ENCODE measurements at places on chromosomes 6 and 20.

DNA sequence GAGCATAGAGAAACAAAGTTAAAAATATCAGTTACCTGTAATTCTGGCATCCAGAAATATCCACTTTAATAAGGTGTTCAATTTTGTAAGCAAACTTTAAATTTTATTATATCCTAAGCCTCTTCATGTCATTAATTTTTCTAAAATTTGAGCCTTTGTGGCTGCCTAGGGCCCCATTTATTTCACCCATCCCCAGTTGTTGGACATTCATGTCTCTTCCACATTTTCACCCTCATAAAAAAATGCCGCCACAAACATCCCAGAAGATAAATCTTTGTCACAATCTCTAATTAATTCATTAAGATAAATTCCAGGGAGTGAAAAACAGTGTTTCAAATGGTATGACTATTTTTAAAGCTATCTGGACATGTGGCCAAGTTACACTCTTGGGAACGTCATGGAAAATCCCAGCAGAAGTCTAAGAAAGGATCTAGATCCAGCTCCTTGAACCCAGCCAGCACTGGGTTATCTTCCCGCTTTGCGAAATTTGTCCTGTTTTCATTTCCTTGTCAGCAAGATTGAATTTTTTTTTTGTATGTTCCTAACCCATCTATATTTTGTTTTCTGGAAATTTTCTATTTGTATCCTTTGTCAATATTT is 97.2 kb downstream of the TMEM242 start:
- DNase-seq, result no peak

GRCh38 chr20:54140927-54141566 is 32.7 kb downstream of the CYP24A1 start:
- peak; percentile 74 for DNase-seq

- DNase-seq, result no peak
Measured at GRCh38 chr6:836276-836853, 143.4 kb upstream of the EXOC2 start.

DNA sequence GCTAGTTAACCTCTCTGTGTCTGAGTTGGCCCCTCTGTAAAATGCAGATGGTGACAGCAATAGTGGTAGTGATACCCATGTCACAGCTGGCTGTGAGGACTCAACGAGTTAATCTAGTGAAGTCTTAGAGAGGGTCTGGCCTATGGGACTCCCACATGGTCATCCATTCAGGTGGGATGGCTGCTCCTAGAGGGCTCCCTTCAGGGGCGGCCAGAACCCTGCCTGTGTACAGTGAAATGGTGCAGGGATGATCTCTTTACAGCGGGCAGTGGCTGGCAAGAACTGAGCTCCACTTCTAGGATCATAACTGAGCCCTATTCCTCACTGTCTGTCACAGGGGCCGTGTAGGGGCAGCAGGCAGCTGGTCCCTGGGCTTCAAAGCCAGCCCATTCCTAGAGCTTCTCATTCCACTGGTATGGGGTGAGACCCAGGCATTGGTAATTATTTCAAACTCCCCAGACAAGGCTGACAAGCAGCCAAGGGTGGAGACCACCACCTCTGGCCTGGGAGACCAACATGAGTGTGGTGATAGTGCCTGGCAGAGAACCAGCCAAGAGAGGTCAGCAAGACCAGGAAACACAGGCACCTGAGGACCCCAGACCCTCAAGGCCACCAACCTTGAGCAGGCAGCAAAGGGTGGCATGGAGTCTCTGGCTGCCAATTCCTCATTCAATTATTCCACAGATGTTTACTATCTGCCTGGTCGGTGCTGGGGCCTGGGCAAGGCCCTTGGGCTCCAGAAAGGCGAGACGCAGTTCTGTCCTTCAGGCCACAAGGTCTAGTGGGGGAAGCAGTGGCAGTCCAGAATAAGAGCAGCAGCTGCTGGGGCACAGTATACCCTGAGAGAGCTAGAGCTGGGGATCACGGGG is 103.4 kb downstream of the MRPL14 start:
- DNase-seq, result no peak

- DNase-seq, result no peak
Measured at GRCh38 chr6:99350573-99350972, 1.1 kb upstream of the FAXC start.

- DNase-seq, result no peak
Measured at GRCh38 chr6:15969236-15969778, 159.6 kb upstream of the MYLIP start.

- DNase-seq, result no peak
Measured at GRCh38 chr6:342832-343179, 48.7 kb upstream of the IRF4 start.

- no peak for DNase-seq
Measured at GRCh38 chr20:17825960-17826843, 126.4 kb downstream of the BANF2 start.

DNA sequence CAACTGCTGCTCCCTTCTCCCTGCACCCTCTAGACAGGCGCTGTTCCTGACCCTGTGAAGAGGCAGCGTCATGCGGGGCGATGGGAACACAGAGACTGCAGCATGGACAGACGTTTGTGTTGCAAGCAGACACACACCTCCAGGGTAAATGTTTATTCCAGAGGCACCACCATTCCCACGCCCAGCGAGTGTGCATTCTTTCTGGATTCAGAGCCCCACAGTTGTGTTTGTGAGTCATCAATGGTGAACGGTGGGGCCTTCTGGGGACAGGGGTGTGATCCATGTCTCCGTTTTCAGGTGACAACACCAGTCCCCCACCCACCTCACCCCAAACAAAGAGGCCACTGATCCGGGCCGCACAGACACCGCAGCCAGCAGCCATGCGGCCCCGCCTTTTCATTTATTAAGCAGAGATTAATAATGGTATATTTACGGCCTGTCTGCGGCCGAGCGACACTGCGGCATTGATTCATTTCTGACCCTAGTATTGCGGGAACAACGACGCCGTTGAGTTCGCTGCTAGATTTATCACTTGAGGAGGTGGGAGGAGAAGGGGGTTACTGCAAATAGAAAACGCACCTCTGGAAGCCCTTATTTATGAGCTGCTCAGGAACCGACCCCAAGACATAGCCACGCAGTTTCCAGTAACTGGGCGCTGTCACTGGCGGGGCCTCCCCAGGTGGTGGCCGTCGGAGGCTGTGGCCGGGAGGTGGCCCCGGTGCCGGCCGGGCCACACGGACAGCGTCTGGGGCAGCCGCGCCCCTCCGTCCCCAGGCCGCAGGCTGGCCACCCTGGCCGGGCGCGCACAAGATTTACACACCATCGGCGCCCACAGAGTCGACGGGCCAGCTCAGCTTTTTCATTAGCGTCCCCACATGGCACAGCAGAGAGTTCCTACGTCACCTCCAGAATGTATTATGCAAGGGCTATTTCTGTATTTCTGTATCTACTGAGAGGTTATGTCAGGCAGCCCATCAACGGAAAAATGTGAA is 367.6 kb downstream of the THBS2 start:
- DNase-seq, result no peak

DNA sequence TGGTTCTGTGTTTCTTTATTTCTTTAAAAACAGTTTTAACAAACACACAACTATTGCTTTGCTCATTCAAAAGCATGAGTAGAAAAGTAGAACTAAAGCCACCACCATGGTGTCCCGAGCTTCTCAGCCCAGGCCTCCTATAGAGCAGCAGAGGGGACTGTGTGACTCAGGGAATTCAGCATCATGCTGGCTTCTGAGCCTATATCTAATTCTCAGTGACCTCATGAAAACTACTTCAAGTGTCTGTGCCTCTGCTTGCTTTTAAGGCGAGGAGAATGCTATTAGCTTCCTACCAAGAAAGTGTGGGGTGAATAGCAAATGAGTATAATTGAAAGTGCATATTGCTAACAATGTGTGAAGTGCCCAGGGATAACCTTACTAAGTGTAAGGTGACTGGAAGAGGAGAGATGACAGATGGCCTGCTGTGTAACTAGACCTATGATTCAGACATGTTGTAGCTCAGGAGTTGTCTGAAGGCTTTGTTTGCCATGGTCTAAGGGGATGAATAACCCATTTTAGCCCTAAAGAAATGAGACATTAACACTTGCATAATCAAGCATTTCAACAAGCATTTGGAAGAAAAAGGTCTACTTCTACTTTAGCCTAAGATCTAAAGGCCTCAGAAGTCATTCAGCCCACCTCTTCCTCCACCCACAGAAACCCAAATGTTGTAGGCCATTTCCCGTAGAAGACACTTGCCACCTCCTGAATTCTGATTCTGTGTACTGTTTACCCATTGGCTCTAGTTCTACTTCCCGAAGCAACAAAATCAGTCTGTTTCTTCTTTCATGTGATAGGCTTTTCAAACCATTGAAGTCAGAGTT is 121.5 kb upstream of the ARG1 start:
- DNase-seq, result no peak

DNA sequence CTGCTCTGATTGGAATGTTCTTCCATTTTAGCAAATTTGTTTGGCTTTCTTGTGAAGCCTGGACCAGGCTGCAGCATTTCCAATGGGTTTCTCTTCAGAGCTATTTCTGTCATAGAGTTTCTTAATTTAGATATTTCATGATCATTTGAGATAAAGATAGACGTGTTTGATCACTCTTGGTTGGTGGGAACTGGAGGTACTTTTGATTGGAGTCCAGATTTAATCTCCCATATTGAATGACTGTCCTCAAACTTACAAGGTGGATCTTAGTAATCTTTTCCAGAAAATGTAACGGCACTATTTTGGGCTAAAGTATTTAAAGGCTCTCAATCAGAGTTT is 29.2 kb downstream of the RNF144B start:
- DNase-seq, result no peak

- no peak for DNase-seq
Measured at GRCh38 chr6:139391709-139392108, 17.3 kb upstream of the CITED2 start.

DNA sequence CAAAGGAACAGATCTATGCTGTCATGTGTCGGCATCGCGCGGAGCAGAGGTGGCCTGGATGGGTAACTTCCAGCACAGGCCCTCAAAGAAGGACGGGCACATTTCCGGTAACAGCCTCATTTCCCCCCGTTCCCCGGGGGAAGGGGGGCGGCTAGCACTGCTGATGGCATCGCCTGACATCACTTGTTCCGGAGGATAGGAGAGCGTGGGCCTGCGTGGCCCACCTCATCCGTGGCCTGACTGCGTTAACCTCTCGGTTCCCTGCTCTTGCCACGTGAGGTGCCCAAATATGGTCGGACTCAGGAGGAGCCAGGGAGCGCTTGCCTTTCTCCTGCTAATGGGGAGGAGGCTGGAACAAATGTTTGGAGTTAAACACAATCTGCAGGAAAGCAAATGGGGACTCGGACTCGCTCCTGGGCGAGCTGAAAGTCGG is at the start of gene AKAP12:
TSS of gene AKAP12 (plus strand) at position 365 of the 433 bp plus-strand sequence. CDS start 596 bp downstream, outside the sequence.
- DNase-seq, result no peak

GRCh38 chr6:34239500-34239825 is 2.8 kb downstream of the HMGA1 start:
- no peak for DNase-seq

GRCh38 chr6:31692353-31692752 is 10.8 kb downstream of the ABHD16A start:
- no peak for DNase-seq

DNA sequence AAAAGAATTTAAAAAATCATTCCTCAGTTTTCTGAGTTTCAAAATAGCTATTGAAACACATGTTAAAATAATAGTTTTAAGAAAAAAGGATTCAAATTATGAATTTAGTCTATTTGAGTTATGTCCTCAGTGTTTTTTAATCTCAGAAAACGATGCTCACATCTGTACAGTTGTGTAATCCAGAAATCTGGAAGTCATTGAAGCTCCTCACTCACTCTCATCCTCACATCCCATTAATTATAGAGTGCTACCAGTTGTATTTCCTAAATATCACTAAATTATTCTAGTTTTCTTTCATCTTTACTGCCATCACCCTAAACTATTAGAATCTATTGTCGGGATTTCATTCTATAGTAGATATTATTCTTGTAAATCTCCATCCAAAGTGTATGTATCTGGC is 234.7 kb upstream of the RIMS1 start:
- DNase-seq, result no peak

DNA sequence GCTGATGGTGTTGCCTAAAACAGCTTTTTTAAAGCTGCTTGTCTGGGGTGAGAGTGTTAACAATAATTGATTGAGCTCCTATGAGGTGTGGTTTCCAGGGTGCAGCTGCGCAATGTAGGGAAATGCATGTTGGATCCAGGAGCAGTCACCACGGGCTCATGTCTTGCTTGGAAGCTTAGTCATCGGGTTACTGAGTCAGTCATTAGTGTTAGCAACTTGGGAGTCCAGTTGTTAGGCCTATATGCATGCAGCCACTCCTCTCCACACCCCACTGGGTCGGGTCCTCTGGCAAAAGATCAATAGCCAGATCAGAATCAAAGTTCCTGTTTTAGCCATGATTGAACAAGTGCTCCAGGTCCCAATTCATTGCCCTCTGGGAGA is 271.7 kb upstream of the CHD6 start:
- DNase-seq, result no peak

GRCh38 chr6:16200321-16200883 is 38.0 kb upstream of the GMPR start:
- no peak for DNase-seq

- DNase-seq, result no peak
Measured at GRCh38 chr20:62378215-62378614, 8.7 kb upstream of the RPS21 start.

DNA sequence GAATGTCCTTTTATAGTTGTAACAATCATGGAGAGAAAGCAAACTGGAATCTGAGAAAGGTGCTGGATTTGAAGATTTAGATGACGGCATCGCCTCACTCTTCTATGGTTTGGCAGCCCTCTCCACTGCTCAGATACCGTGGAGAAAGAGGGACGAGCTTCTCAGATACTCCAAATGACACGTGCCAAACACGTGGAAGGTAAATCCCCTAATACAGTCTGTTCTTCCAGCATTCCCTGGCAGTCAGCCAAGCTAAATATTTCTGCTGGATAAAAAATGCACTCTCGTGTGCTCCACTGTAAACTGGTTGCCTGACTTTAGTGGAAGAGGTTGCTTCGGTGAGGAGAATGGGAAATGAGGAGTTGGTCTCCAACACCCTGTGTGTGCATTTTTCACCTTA is 16.7 kb upstream of the PRDM1 start:
- DNase-seq, result no peak

- no peak for DNase-seq
Measured at GRCh38 chr6:75113446-75113845, 92.4 kb downstream of the COL12A1 start.

GRCh38 chr6:106637051-106637716 is 7.8 kb downstream of the QRSL1 start:
- DNase-seq, result no peak

GRCh38 chr20:6502999-6503398 is 264.5 kb upstream of the BMP2 start:
- DNase-seq, result no peak

DNA sequence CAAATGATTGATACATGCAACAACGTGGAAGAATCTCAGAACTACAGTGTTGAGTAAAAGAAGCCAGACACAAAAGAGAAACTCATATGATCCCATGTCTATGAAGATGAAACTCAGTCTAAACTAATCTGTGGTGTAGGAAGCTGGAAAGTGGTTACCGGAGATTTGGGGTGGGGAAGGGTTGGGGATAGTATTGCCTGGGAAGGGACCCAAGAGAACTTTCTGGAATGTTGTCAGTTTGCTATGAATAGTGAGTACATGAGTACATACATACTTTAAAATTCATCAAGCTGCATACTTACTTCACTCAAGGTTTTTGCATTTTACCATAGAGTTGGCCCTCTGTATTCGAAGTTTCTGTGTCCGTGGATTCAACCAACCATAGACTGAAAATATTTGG is 106.0 kb downstream of the SAMD5 start:
- no peak for DNase-seq

- DNase-seq, result no peak
Measured at GRCh38 chr20:50716518-50716917, 14.9 kb upstream of the PARD6B start.

- no peak for DNase-seq
Measured at GRCh38 chr6:89927791-89928550, 33.7 kb downstream of the GJA10 start.

All from SW 1271 (cell line).